ENCODE measurements at places on chromosomes 6 and 20.
A peak's percentile ranks its signal among the peaks of the same experiment; 100 is the strongest.

GRCh38 chr6:130610303-130610702 lies 216.9 kb upstream of the SMLR1 start:
- no peak for DNase-seq

DNA sequence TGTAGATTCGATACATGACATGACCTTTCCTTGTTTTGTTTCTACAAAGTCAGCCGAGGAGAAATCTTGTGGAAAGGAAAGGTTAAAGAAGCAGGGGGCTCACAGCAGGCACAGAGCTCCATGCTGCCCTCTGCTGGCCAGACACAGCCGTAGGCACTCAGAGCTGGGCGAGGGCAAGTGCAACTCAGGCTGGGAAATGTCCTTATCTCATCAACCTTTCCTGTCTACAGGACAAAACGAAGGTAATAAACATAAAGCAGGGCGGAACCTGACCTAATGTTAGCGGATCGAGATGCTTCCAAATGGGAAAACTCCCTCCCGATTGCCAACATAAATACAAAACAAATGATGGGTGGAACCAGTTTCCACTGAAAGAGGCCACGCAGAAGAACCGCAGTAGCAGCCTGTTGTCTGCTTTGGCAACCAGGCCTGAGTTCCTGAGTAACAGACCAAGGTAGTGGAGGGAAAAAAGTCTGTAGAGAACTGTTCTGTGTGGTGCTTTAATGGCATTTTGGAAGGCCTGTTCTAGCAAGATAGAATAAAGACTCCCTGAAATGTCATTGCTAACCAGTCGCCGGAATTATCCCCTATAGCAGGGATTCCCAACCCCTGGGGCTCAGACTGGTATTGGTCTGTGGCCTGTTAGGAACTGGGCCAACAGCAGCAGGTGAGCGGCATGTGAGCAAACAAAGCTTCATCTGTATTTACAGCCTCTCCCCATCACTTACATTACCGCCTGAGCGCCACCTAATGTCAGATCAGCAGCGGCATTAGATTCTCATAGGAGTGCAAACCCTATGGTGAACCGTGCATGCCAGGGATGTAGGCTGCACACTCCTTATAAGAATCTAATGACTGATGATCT lies 85.2 kb downstream of the MBOAT1 start:
- DNase-seq: peak; percentile 46

- no peak for DNase-seq
These were observed 35.0 kb downstream of the AKIRIN2 start for GRCh38 chr6:87667032-87667431.

DNA sequence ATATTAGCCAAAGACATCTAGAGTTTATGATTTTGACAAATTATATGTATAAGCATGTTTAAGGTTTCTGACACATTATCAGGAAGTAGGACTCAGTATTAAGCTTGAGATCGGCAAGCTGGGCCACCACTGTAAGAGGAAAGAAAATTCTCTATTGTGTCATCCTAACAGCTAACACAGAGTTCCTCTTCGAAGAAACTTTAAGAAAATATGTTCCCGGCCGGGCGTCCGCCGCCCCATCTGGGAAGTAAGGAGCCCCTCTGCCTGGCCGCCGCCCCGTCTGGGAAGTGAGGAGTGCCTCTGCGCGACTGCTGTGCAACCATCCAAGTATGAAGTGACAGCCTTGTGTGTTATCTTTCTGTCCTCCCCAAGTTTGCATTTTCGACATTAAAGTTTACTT lies 23.0 kb downstream of the USP49 start:
- DNase-seq: no peak

DNA sequence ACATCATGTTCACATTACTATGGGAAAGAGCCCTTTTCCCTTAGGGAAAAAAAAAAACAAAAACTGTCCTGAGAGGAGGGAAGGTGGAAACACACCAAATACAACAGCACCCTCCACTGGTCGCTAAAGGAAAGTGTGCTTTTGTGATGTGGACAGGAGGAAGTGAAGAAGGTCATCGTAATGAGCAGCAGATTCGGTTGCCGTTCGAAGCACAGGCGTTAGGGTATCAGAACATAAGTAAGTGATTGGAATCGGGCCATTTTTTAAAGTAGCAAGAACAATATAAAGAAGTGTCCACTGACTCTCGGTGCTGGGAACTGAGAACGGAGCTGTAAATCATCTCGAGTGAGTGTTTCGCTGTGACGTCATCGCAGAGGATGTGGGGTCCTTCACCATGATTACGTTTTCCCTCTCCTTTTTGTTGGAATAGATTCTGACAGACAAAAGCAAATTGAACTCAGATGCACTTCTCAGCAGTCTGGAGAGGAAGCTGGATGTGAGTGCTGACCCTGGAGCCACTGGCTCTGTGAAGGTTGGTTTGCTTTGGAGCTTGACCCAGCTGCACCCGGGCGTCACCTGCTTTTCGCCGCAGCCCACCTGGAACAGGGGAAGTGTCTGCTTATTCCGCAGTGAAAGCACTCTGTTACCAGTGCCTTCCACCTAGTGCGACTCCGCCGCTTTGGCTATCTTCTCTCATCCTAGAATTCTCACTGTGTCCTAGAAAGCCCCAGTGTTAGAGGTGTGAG lies 203.6 kb upstream of the GMDS start:
- peak; percentile 62 for DNase-seq

DNA sequence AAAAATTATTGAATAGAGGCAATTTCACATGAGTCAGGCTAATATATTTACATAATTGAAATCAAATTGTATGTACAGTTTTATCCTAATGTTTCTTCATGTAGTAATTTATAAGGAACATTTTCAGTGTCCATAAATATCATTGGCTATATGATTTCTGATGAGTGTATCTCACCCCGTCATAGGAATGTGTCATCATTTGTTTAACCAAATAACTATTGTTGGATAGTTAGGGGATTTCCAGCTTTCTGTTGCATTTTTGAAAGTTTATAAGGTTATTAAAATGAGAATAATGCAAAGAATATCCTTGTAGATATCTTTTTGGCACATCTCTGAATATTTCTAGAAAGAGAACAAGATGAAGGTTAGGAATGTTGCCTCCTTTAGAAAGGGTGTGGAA lies 39.0 kb downstream of the SYTL3 start:
- DNase-seq: peak; percentile 32

GRCh38 chr6:142821860-142822259 lies 123.1 kb downstream of the HIVEP2 start:
- DNase-seq: no peak

GRCh38 chr6:53376661-53377226 lies 28.0 kb upstream of the ELOVL5 start:
- DNase-seq: no peak

DNA sequence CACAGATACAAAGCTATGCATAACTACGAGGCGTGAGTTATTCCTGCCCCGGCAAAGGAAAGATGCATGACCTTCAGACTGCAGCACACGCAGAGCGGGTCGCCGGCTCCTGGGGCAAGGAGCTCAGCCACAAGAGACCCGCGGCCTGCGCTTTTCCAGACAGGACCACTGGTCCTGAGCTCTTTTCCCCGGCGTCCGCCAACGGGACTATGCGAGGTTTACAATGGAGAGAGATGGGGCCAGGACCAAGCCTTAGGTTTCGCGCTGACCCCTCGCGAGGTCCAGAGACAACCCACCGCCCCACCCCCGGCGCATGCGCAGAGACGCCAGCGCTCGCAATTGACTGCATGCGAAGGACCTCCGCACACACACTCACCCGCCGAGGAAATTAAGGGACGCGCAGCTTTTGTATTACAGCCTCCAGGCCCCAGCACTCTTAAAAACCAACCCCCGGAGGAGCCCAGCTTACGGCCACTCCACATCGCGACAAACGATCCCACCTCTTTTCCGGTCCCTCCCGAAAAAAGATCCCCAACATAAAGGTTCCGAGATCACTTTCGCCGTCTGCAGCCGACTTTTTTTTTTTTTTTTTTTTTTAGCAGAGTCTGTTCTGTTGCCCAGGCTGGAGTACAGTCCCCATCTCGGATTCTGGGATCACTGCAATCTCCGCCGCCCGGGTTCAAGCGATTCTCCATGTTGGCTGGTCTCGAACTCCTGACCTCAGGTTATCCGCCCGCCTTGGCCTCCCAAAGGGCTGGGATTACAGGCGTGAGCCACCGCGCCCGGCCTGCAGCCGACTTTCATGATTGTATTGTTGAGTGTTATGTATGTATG lies at the start of gene COQ3:
TSS of gene COQ3 (minus strand) at position 498 of the 834 bp plus-strand sequence. CDS start at position 482, 16 bp downstream.
- DNase-seq: peak; percentile 63

GRCh38 chr20:1805816-1806215 lies 89.4 kb upstream of the SIRPA start:
- no peak for DNase-seq

DNA sequence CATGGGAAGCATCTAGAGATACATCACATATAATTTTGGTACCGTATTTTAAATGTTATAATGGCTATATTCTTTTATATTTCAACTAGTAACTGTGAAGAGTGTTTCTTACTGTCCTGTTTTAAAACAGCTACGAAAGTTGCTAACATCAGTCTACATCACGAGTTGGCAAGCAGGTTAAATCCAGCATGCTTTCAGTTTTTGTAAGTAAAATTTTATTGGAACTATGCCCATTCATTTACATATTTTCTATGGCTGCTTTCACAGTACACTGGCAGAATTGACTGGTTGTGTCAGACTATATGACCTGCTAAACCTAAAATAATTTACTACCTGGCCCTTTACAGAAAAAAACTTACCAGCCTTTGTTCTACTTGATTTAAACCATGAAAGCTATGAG lies 478.1 kb downstream of the PHF3 start:
- no peak for DNase-seq

DNA sequence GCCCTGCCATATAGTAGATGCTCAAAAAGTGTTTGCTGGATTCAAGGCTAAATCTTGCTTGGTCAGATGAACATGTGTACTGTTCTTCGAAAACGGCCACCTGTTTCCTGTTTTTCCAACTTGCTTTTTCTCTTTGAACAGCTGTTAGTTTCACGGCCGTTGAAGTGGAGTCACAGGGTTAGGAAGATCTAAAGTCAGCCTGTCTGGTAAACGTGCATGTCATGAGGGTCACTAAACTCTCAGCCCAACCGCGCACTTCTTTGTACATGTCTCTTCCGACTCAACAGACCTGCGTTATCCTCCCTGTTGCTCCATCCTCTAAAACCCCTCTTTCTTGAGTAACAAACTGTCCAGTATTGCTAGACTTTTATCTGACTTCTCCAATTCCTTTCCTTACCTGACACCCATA lies 93.2 kb upstream of the MAN1A1 start:
- no peak for DNase-seq

DNA sequence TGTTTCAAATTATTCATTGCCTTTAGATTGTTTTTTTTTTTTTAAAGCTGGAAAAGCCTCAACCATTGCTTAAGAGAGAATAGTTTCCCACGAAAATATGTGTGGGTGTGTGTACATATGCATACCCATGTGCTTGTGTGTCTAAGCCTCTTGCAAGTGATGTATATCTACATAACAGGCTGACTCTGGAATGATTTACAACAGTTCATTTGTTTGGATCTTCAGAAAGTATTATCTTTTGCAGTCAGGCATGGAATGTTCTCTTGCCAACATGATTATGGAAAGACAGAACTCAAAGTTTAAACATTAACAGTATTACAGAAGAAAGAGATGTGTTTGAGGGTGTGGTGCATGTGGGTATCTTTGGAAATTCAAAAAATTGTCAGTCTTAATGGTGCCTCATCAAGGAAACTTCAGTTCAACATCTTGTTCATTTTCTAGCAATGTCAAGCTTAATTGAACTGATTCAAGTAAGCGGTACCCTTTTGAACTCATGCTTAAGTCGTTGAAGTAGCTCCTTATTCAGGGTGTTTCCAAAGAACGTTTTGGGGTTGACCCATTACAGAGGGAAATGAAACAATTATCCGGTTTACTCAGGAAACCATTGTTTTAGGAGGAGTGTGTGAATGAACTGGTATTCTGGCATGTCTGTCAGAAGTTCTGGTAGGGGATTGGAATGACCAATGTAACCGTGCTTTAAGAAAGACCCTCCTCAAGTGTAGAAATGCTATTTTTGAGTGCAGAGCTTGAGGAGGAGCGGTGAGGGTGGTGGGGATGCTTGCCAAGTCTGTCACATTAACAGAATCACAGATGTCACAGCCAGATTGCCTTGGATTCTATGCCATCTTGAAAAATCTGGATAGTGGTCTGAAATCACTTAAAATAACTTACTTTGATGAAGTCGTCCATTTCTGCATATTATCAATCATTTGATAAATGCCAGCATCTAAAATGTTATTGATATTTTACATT lies 60.3 kb downstream of the ADGRG6 start:
- DNase-seq: peak; percentile 83

DNA sequence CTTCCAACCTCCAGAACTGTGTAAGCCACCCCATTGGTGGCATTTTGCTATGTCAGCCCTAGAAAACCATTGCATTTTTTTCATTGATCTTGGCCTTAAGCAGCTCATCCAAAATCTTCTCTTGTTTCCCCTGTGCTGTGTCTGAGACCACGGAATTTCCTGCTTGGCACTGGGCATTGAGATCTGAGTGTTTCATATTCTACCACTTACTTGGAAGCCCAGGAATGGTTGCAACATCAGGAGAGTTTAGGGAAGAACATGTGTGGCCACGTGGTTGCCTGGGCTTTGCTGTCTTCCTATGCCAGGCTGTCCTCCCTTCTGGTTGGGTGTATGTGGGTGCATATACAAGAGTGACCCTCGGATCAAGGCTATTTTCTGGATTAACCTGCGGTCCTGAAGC lies 139.3 kb upstream of the PMEPA1 start:
- no peak for DNase-seq

GRCh38 chr20:50772420-50773185 lies 22.3 kb upstream of the BCAS4 start:
- DNase-seq: no peak

GRCh38 chr6:2432292-2432691 lies 186.9 kb upstream of the GMDS start:
- DNase-seq: peak; percentile 85

- DNase-seq: peak; percentile 27
These were observed 122.7 kb downstream of the BTBD9 start for GRCh38 chr6:38517005-38517404.

- no peak for DNase-seq
These were observed 80.4 kb upstream of the PMEPA1 start for GRCh38 chr20:57790176-57790575.

DNA sequence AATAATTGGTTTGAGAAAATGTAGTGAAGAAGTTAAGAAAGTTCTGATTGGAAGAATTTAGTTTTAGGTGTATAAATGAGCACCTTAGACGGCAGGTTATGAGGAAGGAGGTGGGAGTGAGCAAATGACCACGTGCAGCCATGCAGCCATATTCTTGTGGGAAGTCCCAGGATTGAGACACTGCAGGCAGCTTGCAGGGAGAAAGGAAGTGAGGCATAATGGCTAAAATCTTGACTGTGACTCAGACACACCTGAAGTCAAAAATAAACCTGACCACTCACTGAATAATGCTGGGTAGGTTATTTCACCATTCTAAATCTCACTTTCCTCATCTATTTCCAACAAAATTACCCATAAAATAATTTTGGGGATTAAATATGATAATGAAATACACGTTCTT lies 16.6 kb downstream of the DSE start:
- peak; percentile 88 for DNase-seq
